PC-3 (cell line): ENCODE measurements at places on chromosomes 16 and 17. TPM values are rescaled to one million over a fixed set of nuclear protein-coding genes. Genes with fewer than 3 reads are reported as not detected.

GRCh38 chr16:22971346-22971924, 157.5 kb downstream of the HS3ST2 start:
- DNase-seq = no peak

The TM4SF5 gene
- total RNA-seq = not detected in 2 replicates

DNA sequence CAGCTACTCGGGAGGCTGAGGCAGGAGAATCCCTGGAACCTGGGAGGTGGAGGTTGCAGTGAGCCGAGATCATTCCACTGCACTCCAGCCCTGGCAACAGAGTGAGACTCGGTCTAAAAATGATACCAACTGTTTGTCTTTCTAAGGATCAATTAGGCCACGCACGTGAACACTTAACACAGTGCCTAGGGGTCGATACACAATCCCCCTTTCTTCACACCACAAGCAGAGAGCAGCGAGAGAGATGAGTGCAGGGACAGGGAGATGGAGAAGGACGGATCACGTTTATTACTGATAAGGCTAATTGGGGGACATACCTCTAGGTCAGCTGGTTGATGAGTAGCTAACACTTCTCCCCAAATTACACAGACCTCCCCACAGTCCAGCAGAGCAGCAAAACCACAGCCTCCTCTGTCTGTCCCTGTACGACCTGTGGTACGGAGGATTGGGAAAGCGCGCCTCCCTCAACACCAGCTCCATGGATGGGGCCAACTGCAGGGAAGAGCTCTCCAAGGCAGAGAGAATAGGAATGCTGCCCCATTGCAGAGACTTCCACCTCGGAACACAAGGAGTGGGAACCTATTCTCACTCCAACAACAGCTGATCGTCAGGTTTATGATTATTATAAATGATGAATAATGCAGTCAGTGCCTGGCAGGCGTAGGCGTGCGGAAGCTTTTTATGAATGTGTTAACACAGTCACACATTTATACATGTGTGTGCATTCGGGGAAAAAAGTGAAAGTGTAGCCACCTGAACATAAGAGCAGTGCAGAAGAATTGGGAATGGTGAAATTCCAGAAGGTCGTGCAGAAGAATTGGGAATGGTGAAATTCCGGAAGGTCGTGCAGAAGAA, 155.1 kb downstream of the C16orf95 start:
- no peak for DNase-seq

DNA sequence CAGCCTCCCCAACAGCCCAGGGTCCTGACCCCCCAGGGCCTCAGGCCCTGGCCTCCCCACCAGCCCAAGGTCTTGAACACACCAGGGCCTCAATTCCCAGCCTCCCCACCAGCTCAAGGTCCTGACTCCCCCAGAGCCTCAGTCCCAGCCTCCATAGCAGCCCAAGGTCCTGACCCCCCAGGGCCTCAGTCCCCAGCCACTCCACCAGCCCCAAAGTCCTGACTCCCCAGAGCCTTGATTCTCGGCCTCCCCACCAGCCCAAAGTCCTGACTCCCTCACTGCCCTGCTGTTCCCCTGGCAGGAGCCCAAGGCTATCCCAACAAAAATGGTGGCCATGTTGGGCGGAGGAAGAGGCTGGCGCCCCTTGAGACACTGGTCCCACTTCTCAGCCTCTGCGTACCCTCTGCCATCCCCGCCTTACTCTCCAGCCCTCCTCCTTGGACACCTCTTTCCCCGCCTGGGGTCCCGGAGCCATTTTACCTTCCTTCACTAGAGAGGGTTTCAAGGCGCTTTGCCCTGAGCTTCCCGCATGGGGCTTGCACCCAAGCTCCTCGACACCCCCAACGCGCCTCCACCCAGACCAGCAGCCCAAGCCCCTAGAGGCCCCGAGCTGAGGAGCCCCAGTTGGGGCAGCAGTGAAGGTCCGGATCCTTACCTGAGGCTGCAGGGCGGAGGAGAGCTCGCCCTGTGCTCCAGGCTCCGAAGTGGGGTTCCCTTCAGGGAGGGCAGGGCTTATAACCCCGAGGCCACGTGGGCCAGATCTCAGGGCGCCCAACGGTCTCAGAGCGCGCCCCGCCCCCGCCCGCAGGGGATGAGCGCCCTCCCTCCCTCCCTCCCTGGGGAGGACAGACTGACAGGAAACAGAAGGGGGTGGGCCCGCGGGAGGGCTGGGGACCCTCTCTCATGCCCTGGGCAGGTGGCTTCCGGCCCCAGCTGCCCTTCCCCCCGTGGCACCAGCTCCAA, 3.5 kb upstream of the TSPOAP1 start:
- no peak for DNase-seq

DNA sequence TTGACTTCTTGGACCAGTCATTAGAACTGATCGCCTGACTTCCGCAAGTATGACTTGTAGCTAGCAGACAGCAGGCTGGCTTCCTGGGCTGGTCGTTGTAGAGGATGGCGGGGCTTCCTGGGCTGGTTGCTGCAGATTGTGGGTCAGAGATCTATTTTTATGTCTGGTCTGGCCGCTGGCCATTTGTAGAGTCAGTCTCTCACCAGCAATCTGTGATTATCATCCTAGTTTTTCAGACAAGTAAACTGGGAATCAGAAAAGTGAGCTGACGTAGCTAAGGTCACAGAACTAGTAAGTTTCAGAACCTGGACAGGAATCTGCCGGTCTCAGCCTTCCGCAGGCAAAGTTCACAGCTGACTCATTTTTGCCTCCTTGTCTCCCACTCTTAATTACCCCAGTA, 19.1 kb downstream of the GPR142 start:
- DNase-seq = no peak

GRCh38 chr17:14067347-14067746, 2.0 kb upstream of the COX10 start:
- DNase-seq = peak; percentile 10
